ENCODE measurements at places on chromosomes 12 and 14.

DNA sequence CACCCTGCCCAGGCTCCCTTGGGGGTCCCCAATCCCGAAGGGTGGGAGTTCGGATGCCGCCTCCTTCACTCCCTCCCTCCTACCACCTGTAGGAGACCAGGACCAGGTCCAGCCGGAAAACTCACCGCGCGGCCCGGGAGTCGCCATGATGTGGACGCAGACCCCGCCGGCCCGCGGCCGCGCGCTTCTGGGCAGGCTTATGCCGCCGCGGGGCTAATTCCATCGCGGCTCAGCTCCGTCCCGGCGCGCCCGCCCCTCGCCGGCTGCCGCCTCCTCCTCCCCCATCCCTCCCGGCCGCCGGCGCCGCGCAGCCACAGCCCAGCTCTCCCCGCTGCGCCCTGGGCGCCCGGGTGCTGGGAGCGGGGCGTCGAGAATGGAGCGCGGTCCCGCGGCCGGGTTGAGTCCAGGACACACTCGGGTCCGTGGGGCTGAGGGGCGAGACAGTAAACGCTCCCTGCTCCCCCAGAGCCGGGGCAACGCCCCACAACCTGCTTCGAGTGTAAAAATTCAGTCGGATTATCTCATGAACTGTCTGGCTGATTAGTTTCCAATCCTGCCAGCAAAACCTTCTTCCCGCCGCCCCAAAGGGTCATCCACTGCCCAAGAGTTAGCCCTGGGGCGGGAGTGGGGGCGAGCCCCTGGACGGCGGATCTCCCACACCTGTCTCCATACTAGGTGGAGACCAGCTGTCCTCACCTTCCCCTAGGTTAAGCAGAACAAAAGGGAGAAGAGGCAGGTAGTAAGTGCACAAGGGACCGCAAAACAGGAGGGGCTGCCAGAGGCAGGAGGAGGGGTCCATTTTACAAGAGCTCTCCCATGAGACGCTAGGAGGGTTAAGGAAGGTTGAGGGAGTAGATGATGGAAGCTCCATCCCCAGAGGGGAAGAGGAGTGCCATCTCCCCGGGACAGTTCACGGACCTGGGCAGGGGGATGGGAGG is at the start of gene ANO2:
Gene ANO2 (minus strand): TSS at position 189 of the 938 bp plus-strand sequence. CDS start 42 bp downstream, at position 147.
- no peak for DNase-seq

GRCh38 chr12:45217846-45218245 is 2.0 kb downstream of the ANO6 start:
- no peak for DNase-seq

DNA sequence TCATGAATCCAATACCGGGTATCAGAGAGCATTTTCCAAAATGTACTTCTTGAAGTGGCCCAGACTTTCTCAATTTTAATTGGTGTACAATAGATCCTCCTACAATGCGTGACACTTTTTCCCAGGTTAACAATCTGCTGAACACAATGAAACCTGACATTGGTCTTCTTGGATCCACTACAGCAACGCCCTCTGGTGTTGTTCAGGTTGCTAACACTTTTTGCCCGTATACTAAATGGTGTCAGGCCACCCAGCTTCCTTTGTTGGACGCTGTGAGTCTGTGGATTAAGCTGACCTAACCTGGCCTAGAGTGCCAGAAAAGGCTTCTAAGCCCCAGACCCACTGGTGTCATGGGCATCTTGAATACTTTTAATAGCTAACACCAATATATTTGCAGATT is 89.2 kb downstream of the KCNK10 start:
- no peak for DNase-seq

DNA sequence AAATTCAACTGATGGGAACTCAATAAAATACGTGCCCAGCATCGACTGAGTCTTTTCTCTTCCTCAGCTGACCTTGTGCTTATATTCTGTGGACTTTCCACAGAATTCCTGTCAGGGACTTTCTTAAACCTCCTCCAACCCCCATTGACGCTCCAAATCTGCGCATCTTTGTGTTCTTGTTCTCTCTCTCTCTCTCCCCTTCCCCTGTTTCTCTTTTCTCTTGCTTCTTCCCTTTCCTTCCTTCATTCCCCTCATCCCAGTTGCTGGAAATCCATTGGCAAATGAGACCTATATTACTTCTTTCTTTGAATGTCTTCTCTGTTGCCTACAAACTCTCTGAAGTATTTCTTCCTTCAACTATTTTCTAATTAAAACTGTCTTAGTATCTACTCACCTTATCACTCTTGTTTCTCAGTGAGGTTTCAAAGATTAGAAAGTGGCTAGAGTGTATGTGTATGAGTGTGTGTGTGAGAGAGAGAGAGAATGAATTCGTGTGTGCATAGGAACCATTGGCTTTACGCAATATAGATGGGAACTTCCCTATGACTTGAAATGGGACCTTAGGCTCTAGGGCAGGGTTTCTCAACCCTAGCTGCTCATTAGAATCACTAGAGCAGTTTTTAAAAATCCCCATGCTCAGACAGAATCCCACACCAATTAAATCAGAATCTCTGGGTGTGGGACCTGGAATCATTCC is 41.8 kb upstream of the DHRS7 start:
- DNase-seq, result no peak

- DNase-seq, result no peak
Observed at GRCh38 chr12:15411842-15412241, 89.5 kb downstream of the PTPRO start.
